Non-pigmented ciliary epithelial cell (primary cell): ENCODE measurements at places on chromosomes 16 and 17.

- DNase-seq, result no peak
Measured at GRCh38 chr16:30561089-30561816, 3.1 kb upstream of the ZNF764 start.

DNA sequence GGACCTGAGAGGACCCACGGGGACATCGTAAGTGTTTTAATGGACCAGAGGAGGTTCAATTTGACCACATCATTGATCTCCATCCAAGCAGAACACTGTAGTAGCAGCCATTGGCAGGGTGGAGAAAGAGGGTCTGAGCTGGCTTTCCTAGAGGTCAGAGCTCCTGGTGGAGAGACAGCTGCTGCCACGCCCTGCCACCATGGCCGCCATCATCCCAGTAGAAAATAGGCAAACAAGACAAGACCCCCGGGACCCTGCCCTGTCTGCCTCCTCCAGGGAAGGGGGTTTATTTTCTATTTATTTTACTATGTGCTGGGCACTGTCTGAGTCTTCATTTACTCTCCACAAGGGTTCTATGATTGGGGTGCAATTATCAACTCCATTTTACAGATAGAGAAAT, 11.4 kb upstream of the ITGA3 start:
- DNase-seq, result no peak

DNA sequence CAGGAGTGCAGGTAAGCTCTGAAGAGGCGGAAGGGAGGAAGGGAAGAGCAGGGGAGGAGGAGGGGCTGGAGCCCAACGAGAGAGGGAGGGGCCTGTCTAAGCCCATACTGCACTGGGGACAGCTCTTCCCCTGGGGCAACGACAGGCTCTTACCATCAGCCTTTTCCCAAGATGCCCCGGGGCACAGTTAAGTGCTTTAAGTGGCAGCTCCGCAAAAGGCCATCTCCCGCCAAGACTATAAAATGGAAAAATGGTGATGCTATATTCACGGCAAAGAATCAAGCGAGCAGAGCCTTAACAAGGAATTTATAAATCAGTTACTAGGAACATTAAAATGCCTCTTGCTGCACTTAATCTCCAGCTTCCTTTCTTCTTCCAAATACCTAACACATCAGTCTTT, 110.2 kb upstream of the NLRP1 start:
- DNase-seq, result no peak

DNA sequence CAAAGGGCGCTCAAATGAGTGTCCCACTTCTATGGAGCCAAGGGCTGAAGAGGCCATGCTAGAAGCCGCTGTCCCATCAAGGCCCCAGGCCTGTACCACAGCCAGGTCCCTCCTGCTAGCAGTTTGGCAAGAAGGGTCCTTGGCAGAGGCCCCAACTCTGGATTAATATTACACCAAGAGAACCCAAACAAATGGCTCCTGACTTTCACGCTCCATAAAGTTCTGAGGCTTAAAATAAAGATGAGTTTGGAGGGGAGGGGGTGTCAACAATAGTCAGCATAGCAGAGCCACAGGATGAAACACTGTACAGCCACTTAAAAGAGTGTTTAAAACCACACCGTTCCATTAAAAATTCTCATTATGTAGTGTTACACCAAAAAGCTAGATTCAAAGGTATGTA, 30.5 kb downstream of the CUEDC1 start:
- no peak for DNase-seq

DNA sequence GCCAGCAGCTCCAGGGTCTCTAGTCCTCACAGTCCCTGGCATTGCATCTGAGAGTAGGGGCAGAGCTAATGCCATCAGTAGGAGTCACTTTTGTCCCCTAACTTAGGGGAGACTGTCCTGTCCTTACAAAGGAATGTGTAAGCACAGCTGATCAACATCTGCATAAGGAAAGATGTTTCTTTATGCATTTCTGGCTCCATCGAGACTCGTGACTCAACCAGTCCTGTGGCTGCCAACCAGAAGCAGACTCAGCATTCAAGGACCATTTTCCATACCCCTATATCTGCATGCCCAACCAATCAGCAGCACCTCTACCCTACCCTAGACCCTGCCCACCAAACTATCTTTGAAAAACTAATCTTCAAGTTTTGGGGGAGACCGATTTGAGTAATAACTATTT, 8.2 kb upstream of the MPP2 start:
- DNase-seq, result no peak

GRCh38 chr17:47935961-47936360, 5.4 kb upstream of the PNPO start:
- DNase-seq, result peak; percentile 60

- no peak for DNase-seq
Measured at GRCh38 chr17:74953134-74953687, 17.5 kb downstream of the OTOP3 start.

DNA sequence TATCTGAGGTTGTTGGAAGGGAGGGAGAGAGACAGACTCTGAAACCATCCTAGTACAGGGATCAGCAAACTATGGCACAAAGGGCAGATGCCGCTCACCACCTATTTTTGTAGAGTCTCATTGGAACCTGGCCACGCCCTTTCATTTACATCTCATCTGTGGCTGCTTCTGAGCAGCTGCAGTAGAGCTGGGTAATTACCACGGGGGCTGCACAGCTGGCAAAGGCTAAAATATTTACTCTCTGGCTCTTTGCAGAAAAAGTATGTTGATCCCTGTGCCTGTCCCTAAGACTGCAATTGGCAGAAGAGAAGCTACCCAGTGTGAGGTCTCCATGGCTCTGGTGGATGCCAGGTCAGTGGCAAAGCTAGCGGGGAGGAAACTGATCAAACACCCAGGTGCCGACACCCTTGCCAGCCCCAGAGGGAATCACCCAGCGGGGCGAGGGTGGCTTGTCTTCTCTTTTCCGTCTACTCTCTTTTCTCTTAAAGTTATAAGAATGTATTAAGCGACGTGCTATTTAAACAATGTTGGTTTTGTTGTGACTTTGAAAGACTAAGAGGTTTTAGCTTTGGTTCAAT, 14.0 kb downstream of the CEP295NL start:
- DNase-seq, result no peak

GRCh38 chr17:31609331-31609730, 217.9 kb downstream of the RAB11FIP4 start:
- no peak for DNase-seq

DNA sequence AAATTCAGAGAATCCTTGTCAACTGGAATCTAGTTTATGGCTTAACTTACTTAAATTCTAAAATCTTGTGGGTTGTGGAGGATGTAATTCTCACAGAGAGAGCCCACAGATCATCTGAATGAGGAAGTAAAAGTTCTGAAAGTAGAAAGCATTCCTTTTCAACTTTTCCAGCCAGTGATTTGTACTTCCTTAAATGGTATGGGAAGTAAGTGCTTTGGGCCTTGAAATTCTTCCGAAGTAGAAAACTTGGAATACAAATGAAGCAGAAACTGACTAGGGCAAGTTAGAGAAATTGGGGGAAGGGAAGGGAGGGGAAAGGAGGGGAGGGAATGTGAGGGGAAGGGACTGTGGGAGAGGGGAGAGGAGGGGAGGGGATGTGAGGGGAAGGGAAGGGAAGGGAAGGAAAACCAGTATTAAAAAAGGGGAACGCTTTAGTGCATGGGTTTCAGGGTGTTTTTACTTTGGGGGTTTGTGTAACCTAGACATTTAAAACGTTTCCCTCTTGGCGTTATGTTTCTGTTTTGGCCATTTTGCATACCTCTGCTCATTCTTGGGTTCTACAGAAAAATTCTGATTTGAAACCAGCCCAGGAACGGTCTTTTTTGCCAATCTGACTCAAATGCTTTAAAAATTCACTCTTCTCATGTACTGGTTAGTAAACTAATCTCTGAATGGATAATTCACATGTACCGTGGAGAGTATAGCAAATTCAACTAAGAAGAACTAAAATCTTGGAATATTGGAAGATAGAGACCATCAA, 15.5 kb upstream of the SNTB2 start:
- DNase-seq, result no peak

DNA sequence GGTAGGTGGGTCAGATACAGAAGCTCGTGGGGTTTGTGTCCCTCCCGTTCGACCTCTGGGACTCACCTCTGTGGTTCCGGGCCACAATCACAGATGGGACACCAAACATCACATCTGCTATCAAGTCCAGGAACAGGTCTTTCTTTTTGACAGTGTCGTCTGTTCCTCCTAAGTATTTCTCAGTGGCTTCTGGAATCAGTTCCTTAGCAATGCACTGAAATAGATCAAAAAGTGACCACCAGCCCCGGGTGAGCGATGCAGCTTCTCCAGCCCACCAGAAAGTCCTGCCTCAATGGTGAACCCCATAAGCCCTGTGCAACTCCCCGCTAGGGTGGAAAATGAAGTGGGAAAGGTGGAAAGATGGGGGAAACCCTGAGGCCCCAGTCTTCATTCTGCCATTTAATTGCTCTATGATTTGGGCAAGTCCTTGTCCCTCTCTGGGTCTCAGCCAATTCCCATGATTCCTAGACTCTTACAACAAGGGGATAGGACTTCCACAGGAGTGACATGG, 22.4 kb downstream of the CES1 start:
- DNase-seq, result no peak
